ENCODE measurements at places on chromosomes 6 and 20.

GRCh38 chr6:125953502-125953875, 3.1 kb upstream of the HINT3 start:
- DNase-seq: no peak

DNA sequence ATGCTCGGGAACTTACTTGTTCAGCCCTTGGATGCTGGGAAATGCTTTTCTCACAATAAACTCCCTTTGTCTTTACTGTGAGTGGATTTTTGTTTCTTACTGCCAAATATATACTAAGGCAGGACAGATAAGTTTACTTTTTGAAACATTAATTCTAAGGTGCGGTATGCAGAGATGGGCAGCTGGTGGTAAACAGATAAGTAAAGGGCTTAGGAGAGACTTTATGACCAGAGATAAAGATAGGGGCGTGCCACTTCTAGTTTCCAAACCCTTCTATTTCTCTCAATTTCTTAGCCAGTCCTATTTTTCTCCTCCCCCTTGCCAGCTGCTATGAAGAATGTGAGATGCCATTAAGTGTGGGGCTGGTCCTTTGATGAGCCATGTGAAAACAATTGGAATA, 16.3 kb downstream of the SAMD3 start:
- no peak for DNase-seq

- DNase-seq: no peak
Measured at GRCh38 chr6:82987951-82988350, 77.7 kb downstream of the UBE3D start.

DNA sequence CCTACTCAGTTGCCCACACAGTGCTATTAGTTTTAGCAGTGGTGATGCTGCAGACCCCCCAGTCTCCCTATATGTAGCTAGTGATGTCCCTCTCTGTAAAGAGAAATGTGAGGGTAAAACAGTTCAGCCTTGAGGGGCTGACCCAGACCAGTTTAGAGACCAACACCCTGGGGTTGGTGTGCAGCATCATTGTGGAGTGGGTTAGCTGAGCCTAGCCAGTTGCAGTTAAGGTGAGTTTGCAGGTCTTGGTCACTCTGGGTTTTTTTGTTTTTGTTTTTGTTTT, 401 bp upstream of the B3GALT4 start:
- DNase-seq: no peak

DNA sequence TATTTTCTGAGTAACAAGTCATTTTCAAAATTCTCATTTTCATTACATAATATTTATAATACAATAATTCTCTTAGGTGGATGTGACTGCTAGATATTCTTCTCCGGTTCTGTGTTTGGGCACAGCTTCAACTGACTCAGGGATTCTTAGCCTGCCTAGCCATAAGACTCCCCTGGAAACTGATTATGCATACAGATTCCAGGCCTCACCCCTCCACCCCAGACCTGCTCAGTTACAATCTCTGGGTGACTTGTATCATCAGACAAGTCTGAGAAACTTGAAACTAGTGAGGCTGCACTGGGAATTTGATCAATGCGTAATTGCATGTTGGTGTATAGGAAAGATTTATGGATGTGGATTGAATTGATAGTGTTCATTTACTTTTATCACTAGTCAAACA, 25.4 kb downstream of the FLRT3 start:
- no peak for DNase-seq

DNA sequence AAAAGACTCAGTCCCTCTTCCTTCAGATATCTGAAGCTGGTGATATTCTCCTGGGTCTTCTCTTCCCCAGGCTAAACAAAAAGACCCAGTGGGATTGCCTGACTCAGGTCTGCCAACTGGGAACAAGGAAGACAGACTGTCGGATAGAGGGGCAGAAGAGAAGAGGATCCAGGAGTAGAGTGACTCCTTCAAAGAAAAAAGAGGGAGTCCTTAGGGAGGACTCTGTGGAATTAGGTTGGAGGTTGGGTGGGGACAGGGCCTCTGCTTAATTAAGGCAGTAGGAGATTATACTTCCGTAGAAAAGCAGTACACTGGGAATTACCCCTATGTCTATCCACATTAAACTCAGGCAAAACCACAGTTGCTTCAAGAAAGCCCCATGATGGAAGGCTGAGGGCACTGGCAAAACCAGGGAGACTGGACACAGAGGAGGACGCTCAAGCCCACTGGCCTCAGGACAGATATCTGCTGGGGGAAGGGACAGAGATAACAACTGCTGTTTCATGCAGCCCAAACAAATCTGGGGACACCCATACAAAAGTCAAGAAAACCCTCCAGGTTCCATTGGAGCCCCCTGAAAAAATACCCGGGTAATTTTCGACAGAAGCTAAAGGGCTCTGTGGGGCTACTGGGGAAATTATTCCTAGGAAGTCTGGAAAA, 5.7 kb downstream of the BCL2L1 start:
- DNase-seq: no peak

DNA sequence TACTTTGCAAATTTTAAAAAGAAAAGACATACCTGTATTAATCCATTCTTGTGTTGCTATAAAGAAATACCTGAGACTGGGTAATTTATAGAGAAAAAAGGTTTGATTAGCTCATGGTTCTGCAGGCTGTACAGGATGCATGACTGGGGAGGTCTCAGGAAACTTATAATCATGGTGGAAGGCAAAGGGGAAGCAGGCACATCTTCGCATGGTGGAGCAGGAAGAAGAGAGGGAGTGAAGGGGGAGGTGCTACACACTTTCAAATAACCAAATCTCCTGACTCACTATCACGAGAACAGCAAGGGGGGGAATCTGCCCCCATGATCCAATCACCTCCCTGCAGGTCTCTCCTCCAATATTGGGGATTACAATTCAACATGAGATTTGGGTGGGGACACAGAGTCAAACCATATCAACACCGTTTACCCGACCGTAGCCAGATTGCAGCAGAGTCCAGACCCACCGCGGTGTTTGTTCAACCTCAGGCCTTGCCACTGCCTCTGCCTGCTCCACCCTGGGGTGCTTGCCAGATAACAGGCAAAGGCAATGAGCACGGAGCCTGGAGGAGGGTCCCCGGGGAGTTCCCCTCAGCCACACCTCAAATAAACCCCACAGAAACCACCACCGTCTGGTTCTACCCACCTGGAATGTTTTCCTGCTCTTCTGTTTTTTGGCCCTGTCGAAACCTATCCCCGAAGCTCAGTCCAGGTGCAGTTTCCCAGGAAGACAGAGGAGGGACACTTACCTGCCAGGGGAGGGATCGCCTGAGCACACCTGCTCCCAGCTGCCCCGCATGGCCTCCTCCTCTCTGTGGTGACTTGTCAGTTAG, 142.2 kb upstream of the AFDN start:
- DNase-seq: no peak

- no peak for DNase-seq
Measured at GRCh38 chr6:105109955-105110895, 69.6 kb downstream of the POPDC3 start.

- no peak for DNase-seq
Measured at GRCh38 chr20:52731093-52731492, 241.1 kb upstream of the TSHZ2 start.

GRCh38 chr20:23835716-23836115, 9.2 kb upstream of the CST2 start:
- DNase-seq: no peak

- no peak for DNase-seq
Measured at GRCh38 chr6:137775720-137776119, 91.3 kb upstream of the TNFAIP3 start.

GRCh38 chr6:136840276-136841001, 18.0 kb downstream of the PEX7 start:
- no peak for DNase-seq

DNA sequence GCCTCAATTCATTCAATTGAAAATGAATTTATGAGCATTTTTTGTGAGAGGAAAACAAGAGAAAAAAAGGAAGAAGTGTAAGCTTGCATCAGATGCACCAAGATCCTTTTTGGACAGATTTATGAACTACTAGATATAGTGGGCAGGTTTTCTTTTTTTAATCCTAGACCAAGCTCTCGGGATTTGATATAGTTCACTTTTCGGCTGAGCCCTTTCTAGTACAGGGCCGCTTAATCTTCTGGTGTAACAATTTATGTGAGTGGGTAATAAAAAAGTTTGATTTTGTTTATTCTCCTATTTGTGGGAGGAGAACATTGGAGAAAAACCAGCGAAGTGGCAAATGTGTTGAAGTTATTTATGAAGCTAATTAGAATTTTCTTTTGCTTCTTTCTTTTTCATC, 538.0 kb downstream of the UTRN start:
- DNase-seq: no peak

GRCh38 chr6:38634518-38634917, 5.2 kb downstream of the BTBD9 start:
- no peak for DNase-seq

DNA sequence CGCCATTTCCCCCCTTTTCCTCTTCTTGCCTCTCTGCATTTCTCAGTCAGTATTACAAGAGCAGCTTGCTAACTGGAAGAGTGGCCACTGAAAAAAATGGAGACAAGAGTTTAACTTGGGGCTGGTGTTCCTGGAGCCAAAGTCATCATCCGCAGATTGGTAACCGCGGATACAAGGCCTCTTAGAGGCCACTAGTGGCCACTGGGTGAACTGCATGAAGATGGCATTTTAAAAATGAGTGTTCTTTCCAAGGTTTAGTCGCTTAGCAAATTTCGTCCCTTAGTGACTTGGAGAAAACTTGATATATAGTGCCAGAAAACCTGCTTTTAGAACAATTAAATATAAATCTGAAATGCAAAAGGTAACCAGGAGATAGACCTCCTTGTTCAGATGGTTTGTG, 4.8 kb downstream of the F13A1 start:
- peak; percentile 26 for DNase-seq

DNA sequence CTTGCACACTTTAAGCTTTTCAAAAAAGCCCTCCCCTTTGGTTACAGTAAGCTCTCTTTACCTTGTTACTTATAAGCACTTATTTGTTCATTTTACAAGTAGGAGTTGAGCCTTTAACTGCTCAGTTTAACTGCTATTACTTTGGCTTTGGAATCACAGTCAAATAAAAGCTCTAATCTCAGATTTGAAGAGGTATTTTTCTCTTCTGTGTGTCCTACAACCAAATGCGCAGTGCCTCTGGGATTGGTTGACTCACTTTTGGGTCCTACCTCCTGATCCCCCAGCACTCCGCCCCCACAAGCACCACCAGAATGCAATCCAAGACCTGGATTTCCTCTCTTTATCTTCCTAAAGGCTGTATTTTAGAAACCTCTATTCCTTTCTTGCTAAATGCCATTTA, 2.5 kb downstream of the NCOA7 start:
- DNase-seq: no peak

DNA sequence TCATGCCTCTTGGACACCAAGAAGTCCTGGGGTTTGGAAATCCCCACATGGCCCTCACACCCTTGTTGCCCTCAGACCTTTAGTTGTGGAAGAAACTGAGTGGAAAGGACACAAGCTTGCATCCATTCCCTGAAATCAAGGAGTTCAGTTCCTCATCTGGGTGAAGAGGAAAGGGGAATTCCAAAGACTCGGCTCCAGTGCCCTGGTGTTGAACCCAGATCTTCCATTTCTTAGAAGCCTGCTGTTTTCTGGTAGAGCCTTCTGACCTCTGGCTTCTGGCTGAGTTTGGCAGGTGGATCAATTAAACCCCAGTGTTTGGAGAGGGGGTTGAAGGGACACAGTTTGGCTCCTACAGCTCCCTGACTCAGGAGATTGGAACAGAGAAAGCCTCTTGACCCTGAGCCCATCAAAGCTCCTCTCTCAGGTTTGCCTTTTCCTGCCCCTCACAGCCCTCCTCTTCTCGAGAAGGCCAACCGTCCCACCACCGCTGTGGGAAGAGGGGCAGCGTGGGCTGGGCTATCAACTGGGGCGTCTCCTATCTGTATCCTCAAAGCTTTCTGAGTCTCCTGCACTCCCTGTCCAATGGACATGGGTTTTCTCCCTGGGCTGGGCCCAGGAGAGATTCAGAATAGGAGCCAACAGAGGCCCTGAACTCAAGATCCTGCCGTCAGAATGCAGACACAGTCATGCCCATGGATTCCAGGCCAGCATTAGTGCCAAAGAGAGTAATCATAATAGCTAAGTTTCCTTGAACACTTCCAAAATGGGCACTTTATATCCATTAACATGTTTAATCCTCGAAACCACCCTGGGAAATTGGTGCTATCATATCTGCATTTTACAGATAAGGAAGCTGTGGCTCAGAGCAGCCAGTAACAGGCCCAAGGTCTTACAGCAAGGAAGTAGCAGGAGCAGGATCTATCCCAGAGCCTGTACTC, 146.2 kb downstream of the VEGFA start:
- no peak for DNase-seq

GRCh38 chr6:160092602-160093001, 29.0 kb upstream of the SLC22A1 start:
- DNase-seq: no peak

GRCh38 chr20:46634528-46634927, 16.7 kb downstream of the SLC13A3 start:
- no peak for DNase-seq

DNA sequence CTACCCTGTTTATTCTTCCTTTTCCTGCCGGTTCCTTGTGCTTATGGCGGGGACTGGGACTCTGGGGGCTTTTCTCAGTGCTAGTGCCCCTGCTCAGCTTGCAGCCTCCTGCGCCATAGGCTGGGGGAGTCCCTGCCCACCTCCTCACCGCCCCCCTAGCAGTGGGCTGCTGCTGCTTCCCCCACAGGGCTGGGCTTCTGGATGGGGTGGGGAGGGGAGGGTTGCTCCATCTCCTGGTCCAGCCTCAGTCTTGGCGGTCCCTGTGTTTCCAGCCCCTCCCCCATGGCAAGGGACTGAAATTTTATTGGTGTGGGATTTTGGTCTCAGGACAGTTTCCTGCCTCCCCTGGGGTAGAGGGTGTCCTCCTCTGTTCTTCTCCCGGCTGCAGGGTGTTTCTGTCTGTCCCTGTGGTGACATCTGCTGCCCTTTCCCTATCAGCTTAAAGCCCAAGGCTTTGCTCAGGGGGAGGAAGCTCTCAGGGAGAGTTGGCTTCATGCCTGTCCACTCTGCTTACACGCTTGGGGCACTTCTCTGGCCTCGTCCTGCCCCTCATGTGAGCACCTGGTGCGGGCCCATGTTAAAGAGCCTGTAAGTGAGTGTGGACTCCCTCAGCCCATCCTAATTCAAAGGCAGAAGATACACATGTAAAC, 100.6 kb downstream of the HIVEP1 start:
- DNase-seq: no peak

DNA sequence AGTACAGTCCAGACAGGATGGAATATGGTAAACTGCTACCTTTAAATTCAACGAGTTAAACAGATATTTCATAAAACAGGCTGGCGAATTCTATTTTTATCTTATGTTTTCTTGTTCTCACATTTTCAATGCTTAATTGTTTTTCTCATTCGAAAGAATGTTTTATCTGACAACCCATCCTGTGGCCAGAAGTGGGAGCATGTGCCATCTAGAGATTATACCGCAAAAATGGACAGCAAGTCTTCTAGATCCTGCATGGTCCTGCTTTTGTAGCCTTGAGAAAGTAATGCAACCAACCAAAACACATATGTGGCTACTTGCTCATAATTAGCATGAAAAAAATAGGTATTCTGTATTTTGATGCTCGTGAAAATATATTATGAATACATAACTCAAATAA, 30.7 kb downstream of the TUBB2B start:
- DNase-seq: no peak

GRCh38 chr6:135860361-135860760, 8.9 kb downstream of the PDE7B start:
- DNase-seq: no peak
